AG04450 (cell line): ENCODE measurements at places on chromosomes 11 and 22.
A peak's percentile ranks its signal among the peaks of the same experiment; 100 is the strongest.

GRCh38 chr22:25582946-25583345 is 18.5 kb downstream of the GRK3 start:
- peak; percentile 6 for DNase-seq

GRCh38 chr22:47659467-47660223 is 897.2 kb downstream of the TBC1D22A start:
- no peak for DNase-seq

DNA sequence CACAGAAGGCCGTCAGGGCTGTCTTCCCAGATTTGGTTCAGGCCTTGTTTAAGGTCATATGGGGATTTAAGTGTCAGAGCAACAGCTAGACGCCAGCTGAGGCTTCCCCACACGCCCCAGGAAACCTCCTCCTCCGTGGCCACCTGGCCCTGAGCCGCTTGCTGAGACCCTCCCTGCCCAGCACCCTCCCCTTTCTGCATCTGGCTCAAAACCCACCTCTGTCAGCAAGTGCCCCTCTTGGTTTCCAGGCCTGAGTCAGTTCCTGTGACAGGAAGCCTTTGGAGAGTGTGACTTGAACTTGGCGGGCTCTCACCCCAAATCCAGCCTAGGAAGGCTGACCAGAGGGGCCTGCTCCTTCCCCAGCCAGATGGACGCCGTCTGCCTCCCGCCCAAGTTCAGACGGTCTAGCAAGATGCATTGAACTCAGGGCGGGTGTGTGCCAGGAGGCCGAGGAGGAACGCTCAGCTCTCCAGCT is 561 bp downstream of the FXYD2 start:
- DNase-seq = no peak

GRCh38 chr11:97732011-97732632 is 1288.6 kb upstream of the CNTN5 start:
- no peak for DNase-seq

DNA sequence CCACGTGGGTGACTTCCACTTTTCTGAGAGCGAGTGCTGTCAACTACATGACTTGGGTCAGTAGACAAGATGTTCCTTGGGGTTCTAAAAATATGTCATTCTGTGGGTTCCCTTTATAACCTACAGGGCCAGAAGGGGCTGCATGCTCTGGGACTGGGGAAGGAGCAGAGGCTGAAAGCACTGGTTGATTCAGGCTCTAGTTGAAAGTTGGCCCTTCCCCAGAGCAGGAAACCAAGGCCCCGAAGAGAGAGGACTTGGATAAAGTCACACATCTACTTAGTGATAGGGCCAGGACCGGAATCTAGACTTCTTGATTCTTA is 9.9 kb downstream of the ADAMTS15 start:
- no peak for DNase-seq

- DNase-seq = peak; percentile 93
These were observed 13.7 kb downstream of the EHD1 start for GRCh38 chr11:64864473-64865285.

- DNase-seq = peak; percentile 29
These were observed 130.5 kb upstream of the ANO3 start for GRCh38 chr11:26201411-26201810.

GRCh38 chr22:44261164-44261860 is 51.4 kb downstream of the SHISAL1 start:
- DNase-seq = no peak

DNA sequence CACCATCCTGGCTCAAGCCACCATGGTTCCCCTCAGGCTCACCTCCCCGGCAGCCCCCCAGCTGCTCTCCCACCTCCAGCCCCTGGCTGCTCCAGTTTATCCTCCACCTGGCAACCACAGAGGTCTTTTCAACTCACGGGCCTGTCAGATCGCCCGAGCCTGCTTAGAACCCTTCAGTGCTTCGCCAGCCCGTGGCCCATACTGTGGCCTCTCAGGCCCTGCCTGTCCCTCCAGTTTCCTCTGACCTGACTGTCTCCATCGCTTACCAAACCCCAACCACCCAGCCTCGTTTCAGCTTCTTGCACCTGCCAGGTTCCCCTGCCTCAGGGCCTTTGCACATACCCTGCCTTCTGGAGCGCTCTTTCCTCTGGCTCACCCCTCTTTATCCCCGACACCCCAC is 6.9 kb downstream of the KCNC1 start:
- no peak for DNase-seq

DNA sequence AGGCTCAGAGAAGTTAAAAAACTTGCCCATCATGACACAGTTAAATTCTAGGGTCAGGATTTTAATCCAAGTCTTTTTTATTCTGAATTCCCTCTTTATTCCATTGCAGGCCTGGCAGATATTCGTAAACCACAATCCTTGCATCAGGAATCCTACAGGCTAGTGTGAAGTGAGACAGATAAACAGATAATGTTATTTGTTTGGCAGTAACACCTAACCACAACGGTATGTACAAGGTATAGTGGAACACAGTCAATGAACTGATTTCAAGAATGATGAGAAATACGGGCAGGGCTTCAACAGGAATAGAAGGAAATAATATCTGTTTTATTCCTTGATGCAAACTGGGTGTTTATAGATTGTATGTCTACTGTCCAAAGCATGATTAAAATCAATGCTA is 32.0 kb upstream of the NARS2 start:
- DNase-seq = no peak

- DNase-seq = no peak
These were observed 112.0 kb downstream of the PLEKHA7 start for GRCh38 chr11:16902182-16902581.

GRCh38 chr11:2567026-2567671 is 122.3 kb downstream of the KCNQ1 start:
- DNase-seq = no peak

DNA sequence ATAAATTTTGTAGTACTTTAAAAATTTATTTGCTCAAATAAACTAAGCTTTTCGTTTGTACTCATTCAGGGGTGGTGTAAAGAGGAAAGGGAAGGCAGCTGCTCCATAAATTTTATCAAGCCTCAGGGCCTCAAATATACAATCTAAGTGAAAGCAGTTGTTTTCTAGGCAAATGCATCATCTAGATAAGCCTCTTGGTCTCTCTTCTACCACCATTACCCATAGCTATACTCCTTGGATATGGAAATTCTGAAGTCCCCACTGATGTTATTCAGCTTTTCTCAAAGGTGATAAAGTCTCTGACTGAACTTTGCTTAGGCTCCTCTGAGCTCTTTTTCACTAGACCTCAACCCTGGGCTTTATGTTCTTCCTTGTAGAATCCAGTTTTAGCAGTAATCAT is 1313.1 kb downstream of the JRKL start:
- no peak for DNase-seq

DNA sequence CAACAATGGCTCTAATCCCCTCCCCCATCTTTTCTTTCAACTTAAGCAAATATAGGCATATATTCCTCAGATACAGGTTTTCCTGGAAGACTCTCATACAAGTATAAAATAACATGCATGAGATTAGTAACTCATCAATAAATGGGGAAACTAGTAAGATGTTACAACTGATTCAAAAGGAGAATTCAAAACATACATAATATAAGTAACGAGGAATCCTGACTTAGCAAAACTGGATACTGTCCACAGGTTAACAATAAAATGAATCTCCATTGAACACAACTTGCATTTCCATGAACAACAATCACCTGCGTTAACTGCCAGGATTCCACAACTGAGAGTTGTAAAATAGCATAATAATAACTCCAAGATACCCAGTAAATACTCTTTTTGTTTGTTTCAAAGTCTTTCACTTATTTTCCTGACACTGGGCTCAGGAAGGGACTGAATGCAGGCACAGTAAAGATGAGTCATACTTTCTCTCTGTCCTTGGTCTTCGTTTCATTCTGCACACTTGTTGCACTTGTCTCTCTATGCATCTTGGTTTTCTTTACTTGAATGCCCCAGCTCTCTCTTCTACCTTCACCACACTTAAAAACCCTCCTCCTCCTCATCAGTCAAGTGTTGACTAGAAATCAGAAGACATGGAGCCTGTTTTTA is 8.1 kb downstream of the APIP start:
- no peak for DNase-seq

DNA sequence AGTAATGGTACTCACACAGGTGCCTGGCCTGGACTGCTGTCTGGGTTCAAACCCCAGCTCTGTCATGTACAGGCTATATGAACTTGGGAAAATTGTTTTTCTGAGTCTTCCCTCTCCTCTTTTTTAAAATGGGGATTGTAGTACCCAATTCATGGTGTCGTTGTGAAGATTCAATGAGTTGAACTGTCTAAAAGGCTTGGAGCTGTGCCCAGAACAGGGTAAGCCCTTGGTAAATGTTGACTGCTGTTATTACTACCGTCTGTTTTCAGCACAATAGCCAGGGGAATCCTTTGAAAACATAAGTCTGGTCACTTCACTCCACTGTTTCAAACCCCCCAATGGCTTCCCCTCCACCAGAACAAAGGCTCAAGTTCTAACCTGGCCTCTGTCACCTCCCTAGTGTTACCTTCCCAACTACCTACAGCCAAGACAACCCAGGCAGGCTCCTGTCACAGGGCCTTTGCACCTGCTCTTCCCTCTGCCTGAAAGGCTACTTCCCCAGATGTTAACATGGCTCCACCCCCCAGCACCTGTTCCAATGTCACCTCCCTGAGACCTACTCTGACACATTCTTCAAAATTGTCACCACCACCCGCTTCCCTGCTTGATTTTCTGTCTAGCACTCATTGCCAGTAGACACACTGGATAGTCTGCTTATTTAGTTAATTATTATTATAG is 152.8 kb downstream of the CHST1 start:
- no peak for DNase-seq

DNA sequence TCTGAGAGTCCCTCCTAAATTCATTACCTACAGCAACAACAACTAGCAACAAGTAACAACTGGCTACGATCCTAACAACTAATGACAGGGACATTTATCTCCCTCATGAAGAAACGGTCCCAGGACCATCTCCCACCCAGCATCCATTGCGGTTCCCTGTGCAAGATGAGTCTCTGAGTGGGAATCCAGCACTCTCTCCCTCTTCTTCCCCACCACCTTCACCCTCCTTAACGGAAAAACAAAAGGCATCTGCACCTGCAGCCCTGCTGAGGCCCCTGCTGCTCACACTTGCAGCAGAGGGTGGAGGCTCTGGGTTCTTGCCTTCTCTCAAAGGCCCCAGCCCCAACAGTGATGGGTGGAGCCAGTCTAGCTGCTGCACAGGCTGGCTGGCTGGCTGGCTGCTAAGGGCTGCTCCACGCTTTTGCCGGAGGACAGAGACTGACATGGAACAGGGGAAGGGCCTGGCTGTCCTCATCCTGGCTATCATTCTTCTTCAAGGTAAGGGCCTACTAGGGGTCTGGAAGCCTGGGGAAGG is at the start of gene CD3G:
TSS of gene CD3G (plus strand) at position 364 of the 535 bp plus-strand sequence. CDS start at position 444, 80 bp downstream.
- no peak for DNase-seq

DNA sequence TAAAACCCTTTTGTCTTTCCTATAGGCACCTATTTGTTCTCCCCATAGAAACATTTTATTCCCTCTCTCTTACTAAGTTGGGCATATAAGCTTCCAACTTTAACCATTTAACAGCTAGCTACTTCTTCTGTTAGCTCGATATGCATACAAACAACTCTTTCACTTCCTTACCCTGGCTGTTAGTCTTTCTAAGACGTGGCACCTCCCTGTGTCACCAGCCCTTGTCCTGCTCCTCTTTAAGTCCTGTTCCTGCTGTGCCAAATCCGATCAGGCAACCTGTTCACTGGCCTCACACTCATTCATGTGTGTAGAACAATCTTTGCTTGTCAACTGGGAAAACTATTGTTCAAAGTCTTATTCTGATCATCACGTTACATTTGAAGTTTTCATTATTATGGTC is 1376.1 kb upstream of the TENM4 start:
- no peak for DNase-seq

DNA sequence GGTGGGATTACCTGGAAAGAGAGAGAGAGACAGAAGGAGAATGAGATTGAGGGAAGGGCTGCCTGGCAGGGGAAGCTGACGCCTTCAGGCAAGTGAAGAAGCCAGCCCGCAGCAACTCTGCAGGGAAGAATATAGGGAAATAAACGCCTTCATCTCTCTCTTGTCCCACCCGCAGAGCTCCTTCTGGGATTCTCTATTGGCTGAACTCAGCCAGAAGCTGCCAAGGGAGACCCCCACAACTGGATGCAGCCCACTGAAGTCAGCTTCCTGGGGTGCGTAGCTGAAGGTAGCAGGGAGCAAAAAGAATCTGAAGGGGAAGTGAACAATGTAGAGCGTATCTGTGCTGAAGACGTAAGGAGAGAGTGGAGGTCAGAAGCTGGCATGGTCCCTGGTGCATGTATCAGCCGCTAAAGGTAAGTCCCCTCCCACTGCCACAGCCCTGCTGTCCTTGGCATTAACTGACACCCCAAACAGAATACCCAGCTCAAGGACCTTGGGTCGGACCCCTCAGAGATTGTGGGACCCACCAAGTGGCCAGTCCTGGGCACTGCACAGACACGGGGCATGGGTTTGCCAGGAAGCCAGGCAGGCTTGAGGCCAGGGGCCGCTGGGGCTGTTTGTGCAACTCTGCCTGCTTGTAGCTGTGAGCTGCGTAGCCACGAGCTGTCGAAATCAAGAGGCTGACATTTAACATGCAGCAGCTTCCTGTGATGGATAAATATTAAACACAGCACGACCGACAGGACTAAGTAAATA is 469.9 kb downstream of the MN1 start:
- no peak for DNase-seq

DNA sequence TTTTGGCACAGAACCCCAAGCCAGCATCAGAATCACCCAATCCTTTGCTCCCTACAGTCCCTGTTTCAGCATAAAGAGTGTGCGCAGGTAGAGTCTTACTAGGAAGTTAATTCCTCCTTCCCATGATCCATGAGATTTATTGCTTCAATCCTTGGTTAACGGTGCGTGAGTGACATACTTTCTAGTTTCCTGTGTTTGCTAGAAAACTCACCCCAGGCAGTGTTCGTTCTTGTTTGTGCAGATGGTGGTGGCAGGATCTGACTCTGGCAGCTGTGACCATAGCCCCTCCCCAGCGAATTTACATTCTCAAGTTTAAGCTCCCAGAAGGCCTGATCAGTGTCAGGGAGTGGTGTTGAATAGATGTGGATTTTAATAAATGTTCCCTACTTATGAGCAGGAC is 106.7 kb upstream of the CCT8L2 start:
- DNase-seq = no peak

- no peak for DNase-seq
These were observed 414.4 kb upstream of the CADM1 start for GRCh38 chr11:115918576-115918975.

DNA sequence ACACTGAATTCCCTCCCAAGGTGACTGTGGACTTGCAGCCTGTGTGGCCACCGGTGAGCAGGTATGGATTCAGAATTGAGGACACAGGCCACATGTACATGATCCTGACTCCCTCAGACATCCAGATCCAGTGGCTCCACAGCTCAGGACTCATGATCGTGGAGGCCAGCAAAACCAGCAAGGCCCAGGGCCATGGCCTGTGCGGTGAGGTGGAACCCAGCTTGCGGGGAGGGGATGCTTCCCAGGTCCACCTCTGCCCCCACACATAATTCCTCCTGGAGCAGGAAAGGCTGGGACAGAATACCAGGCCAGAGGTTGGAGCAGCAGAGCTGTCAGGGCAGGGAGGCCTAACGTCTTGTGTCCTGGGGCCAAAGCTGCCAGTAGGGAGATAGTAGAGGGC is 82.1 kb downstream of the OTOG start:
- no peak for DNase-seq
